ENCODE measurements at places on chromosomes 6 and 20.

DNA sequence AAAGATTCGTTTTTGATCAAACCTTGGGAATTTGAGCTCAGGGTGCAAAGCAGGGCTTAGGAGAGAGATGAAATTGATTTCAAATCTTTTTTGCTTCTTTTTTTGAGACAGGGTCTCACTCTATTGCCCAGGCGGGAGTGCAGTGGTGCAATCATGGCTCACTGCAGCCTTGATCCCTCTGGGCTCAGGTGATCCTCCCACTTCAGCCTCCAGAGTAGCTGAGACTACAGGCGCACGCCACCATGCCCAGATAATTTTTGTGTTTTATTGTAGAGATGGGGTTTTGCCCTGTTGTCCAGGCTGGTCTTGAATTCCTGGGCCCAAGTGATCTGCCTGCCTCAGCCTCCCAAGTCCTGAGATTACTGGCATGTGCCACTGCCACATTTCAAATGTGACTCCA lies 58.7 kb downstream of the DOK5 start:
- no peak for DNase-seq

DNA sequence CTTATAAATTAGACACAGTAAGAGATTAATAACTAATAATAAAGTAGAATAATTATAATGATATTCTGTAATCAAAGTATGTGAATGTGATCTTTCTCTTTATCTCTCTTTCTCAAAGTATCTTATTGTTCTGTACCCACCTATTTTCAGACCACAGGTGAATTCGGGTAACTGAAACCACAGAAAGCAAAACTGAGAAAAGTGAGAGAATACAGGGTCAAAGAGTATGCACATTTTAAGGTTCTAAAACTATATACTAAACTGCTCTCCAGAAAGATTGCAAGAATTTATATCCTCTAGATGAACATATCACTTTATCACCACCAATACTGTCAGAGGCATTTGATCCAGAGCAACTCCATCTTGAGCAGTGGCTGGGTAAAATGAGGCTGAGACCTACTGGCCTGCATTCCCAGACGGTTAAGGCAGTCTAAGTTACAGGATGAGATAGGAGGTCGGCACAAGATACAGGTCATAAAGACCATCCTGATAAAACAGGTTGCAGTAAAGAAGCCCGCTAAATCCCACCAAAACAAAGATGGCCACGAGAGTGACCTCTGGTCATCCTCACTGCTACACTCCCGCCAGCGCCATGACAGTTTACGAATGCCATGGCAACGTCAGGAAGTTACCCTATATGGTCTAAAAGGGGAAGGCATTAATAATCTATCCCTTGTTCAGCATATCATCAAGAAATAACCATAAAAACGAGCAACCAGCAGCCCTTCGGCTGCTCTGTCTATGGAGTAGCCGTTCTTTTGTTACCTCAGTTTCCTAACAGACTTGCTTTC lies 211.3 kb downstream of the PTPRT start:
- no peak for DNase-seq

DNA sequence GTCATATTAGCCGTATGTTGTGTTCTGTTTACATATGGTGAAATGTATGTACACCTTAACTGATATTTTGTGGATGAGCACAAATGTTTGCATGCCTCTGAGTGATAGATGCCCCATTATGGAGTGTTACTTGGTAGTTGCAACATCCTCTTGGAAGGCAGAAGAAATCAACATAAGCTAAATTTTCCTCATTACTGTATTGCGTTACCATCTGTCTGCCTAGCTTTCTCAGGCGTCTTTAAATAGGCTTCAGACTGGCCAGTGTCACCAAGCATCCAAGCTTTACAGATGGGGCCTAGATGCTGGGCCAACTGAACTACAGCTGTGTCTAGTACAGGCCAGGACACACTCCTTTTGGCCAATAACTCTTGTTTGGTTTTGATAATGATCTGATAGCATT lies 250.6 kb downstream of the SAMD5 start:
- DNase-seq = no peak

DNA sequence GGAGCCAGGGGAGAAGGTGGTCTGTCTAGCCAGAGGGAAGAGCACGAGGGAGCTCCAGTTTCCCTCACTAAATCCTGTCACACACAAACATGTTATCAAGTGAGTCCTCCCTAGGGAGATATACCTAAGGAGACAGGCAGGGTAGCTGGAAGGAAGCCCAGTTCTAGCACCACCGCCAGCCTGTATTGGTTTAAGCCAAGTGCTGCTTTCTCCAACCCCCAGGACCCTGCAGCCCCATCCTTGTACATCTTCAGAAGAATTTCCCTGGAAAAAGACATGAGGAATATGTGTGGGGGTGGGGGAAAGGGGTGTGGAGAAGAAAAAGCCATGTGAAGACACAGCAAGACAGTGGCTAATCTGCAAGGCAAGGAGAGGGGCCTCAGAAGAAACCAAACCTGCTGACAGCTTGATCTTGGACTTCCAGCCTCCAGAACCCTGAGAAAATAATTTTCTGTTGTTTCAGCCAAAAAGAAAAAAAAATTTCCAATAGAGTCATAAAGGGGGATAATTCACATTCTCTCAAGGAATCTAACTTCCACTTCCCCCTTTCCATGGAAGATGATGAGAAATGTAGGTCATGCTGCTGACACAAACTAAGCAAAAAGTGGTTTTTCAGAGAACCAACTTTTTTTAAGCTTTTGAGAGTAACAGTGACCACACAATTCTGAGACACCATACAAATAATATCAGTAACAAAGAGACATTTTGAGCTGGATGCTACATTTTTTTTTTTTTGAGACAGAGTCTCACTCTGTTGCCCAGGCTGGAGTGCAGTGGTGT lies 103.2 kb upstream of the PRDM1 start:
- no peak for DNase-seq

DNA sequence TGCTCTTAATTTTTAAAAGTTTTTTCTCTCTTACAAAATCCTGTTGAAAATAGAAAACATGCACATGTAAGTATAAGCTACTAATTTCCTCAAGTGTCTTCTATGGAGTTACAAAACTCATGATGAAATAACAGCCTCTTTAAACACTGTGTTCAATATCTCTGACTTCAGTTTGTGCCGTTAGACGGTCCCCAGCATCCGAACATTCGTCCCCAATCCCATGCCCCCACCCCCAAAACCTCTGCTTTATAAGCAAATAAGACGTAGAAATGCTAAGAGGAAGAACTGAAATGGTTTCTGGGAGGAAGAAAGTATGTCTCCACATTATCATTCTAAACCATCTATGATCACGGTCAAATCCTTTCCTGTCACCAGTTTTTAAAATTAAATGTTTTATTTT lies 31.7 kb upstream of the MYB start:
- DNase-seq = no peak

GRCh38 chr6:70838907-70839285 lies 118.0 kb downstream of the B3GAT2 start:
- no peak for DNase-seq

- no peak for DNase-seq
Measured at GRCh38 chr6:35723587-35723986, 13.2 kb upstream of the ARMC12 start.

- DNase-seq = no peak
Measured at GRCh38 chr20:63736893-63737694, 630 bp downstream of the LIME1 start.

GRCh38 chr6:166588691-166589336 lies 2.3 kb upstream of the RAMACL start:
- no peak for DNase-seq

- no peak for DNase-seq
Measured at GRCh38 chr6:144416244-144416643, 131.1 kb downstream of the UTRN start.

GRCh38 chr20:47998736-47999135 lies 213.5 kb upstream of the SULF2 start:
- DNase-seq = no peak

DNA sequence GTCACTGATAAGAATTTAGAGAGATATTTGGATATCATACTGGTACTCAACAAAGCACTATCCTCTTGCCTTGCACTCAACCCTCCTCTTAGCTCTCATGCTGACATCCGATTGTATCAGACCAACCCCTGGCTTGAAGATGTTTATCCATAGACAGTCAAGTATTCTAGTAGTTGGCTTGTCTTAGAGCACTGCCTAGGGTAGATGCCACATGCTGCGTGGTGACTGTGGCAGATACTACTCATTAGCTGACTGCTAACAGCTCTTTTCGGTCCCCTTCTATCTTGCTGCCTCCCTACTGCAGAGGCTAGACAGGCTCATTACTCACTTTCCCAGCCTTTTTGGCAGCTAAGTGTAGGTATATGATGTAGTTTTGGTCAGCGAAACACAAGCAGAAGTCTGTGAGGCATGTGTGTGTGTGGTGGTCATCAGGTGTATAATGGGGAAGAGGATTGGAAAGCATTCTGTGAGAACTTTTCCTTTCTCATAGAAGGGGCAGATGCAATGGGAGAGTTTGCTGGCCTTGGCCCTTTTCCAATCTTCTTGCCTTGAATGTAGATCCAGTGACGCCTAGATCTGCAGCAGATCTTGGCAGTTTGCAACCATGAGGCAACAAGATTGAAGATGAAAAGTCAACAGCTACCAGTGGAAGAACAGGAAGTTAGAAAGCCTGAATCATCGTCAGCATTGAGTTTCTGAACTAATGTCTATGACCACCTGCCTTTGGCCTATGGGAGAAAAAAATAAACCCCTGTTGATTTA lies 4.4 kb upstream of the IFNGR1 start:
- no peak for DNase-seq

DNA sequence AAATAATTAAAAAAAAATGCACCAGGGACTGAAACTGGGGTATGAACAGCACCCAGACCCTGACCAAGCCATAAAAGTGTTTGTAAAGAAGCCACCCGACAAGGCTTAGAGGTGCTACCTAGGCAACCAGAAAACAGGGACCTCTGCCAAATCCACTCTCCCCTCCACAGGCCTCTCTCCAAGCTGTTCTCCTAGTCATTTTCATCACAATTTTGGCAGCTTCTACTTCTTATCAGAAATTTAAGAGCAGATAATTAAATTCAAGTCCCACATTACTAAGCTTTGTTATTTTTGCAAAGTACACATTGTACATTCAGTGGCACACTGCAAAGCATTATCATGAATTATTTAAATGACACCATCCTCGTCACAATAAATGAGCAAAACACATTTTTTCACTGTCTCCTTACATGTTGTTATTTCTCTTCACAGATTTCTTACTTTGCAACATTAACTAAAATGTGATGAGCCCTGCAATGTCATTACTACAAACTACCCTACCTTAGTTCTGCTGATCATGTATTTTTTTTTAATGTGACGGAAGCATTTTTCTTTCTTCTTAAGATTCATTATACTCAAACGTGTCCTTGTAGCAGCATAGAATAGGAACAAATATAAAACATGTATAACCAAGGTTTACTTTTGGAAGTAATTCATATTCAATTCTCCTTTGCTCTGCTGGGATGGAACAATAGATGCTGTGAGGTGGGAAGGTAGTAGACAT lies 38.1 kb downstream of the ECT2L start:
- DNase-seq = peak; percentile 55

GRCh38 chr20:41038878-41039404 lies 10.3 kb downstream of the TOP1 start:
- no peak for DNase-seq

All from right forelimb (tissue), 1 donor.